ENCODE measurements at places on chromosomes 3 and 15.
A peak's percentile ranks its signal among the peaks of the same experiment; 100 is the strongest.

GRCh38 chr3:54511766-54512365 is 389.5 kb downstream of the CACNA2D3 start:
- DNase-seq: no peak

DNA sequence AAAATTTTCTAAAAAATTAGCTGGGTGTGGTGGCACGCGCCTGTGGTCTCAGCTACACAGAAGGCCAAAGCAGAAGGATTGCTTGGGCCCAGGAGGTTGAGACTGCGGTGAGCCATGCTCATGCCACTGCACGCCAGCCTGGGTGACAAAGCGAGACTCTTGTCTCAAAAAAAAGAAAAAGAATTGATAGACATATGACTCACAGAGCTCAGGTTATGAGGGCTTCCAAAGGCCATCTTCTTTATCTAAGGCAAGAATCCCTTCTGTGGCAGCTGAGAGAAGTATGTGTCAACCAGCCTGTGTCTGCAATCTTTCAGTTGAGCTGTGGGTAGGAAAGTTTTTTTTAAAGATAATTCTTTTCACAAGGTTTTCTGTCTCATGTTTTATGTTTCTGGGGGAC is 53.9 kb downstream of the MRPS25 start:
- DNase-seq: no peak

GRCh38 chr3:58394339-58394738 is 39.3 kb downstream of the PDHB start:
- no peak for DNase-seq

GRCh38 chr3:46934498-46935167 is 41.9 kb downstream of the CCDC12 start:
- DNase-seq: no peak

- peak; percentile 84 for DNase-seq
Observed at GRCh38 chr3:153284282-153284938, 122.4 kb downstream of the RAP2B start.

GRCh38 chr3:194298331-194299227 is 52.5 kb downstream of the CPN2 start:
- DNase-seq: peak; percentile 48

DNA sequence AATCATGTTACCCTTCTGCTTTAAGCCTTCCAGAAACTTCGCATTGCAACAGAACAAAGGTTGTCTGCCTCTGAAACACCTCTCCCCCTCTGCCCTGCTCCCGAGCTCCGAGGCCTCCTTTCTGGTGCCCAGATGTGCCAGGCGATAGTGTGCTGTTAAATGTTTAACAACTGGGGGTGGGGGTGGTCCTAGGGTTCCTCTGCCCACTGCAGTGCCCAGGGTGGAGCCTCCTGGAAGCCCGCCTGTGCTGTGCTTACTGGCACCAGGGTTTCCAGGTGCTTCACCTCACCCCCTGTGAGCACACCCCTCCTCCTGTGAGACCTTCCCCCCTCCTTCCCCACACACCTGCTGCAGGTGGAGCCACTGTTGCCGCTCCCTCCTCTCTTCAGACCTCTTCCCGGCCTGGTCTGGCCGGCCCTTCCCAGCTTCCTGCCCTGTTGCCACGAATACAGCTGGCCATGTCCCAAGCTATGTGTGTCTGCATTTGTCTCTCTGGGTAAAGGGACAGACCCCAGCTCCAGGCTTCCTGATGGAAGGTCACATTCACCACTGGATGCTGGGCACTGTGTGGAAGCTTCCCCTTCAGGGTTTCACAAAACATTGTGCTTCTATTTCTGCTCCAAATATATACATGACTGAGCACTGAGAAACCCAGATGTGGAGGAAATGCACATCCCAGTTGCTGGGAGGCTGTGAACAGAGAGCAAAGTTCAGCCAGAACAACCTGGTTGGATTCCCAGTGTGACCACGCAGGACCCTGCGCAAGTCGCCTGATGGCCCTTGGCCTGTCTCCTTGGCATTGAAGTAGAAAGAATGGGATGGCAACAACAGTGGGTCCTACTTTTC is 37.2 kb downstream of the MGLL start:
- no peak for DNase-seq

- no peak for DNase-seq
Observed at GRCh38 chr3:129001806-129002572, 885 bp downstream of the EFCC1 start.

GRCh38 chr3:66415867-66416428 is 84.9 kb downstream of the LRIG1 start:
- DNase-seq: no peak

DNA sequence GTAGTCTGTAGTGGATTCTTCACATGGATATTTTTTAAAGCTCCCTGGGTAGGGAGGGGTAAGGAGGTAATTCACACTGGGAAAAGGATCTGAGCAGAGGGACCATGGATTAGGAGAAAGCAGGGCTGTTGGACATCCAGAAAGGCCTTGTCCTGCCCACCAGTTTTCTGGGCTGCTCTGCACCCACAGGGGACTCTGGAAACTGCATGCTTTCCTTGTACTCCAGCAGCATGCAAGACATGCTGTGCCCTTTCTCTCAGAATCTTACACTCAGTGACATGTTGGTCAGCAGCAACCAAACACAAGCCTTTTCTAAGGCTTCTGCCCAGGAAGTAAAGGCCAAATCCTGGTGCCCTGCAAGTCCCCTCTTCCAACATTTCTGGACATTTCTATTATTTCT is 2.5 kb upstream of the FBN1 start:
- no peak for DNase-seq

GRCh38 chr3:186653984-186654383 is 11.8 kb upstream of the HRG start:
- DNase-seq: no peak

DNA sequence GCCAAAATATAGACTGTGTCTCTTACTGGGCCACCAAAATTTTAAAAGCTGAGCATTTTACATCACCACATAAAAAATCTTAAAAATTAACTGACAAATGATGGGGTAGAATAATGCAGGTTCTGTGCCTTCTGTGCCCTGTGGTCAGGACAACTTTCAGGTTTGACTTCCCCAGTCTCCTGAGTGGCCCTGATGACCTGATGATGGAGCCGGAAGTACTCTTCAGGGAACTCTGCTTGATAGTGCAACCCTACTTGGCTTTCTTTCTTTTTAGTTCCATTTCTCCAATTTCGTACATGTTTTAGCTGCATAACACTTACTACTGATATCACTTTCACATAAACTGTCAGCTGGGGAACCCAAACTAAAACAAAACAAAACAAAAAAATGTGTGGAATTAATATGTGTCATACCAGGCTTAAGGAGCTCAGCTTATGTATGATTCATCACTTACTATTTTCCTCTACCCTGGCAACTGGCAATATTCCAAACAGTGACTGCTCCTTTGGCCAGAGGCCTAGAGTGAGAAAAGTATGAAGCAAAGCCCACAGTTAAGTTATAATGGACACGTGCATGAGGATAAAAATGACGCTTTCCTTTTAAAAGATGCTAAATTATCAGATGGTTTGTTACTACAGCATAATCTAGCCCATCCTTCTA is 194.3 kb downstream of the BCHE start:
- no peak for DNase-seq

- DNase-seq: no peak
Observed at GRCh38 chr3:42980209-42980608, 1.1 kb downstream of the GASK1A start.

- no peak for DNase-seq
Observed at GRCh38 chr15:63724760-63725159, 109.0 kb downstream of the HERC1 start.

DNA sequence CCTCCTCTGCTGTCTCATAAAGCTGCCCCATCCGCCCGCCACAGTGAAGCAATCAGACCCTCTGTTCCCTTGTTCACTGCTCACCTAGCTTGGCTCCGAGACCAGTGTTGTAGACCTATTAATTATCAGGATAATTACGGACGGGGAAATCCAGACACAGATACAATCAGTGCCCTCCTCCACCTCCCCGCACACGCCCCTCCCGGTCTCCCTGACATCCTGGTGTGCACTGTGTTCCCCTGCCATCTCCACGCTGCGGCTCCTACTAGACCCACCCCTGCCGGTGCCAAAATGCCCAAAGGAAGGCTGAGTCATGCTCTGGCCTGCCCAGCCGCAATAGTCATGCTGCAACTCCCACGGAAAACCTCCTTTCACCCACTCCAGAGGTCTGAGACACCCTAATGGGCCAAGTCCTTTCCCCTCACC is 277.3 kb upstream of the TLE3 start:
- DNase-seq: peak; percentile 70

GRCh38 chr15:94110476-94111130 is 120.8 kb upstream of the MCTP2 start:
- no peak for DNase-seq

- no peak for DNase-seq
Observed at GRCh38 chr3:186181901-186182300, 73.0 kb upstream of the ETV5 start.

- DNase-seq: no peak
Observed at GRCh38 chr15:38308797-38309196, 56.2 kb downstream of the SPRED1 start.

DNA sequence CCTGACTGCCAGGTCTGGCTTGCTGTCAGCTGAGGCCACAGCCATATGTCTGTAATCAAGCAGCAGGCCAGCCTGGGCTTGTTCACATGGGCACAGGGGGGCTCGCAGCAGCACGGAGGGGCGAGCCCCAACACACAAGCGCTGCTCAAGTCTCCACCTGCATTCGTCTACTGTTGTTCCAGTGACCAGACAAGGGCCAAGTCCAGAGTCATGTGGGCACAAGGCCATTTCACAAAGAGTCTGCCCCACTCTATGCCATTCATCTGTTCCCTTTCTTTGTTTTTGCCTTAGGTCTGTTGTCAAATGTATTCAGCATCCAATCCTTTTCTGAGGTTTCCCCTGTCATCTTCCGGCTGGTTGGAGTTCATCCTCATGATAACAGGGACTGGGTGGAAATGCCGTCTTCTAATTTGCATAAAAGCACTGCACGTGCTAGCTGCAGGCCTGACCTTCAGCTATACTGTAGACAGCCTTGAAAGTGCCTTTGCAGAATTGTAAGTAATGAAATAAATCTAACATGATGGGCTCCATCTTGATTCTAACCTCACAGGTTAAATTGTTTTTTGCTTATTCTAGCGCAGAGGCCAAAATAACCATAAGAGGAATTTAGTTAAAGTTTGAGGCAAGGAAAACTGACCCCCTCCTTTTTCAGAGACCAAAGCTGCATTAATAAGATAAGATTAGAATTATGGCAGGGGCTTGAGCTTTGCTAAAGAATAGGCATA is 28.6 kb upstream of the KBTBD12 start:
- no peak for DNase-seq

- no peak for DNase-seq
Observed at GRCh38 chr3:78856164-78856563, 911.6 kb downstream of the ROBO1 start.

GRCh38 chr3:58478781-58479180 is 13.1 kb upstream of the KCTD6 start:
- no peak for DNase-seq

DNA sequence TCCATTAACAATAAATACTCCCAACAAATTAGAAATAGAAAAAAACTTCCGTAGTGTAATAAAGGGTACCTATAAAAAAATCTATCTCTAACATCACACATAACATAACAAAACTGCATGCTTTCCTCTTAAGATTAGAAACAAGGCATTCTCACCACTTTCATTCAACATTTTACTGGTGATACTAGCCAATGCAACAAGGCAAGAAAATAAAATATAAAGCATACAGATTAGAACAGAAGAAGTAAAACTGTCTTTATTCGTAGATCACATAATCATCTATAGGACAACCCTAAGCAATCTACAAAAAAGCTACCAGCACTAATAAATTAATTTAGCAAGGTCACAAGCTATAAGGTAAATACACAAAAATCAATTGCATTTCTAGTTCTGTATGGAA is 107.1 kb downstream of the PLD1 start:
- no peak for DNase-seq

DNA sequence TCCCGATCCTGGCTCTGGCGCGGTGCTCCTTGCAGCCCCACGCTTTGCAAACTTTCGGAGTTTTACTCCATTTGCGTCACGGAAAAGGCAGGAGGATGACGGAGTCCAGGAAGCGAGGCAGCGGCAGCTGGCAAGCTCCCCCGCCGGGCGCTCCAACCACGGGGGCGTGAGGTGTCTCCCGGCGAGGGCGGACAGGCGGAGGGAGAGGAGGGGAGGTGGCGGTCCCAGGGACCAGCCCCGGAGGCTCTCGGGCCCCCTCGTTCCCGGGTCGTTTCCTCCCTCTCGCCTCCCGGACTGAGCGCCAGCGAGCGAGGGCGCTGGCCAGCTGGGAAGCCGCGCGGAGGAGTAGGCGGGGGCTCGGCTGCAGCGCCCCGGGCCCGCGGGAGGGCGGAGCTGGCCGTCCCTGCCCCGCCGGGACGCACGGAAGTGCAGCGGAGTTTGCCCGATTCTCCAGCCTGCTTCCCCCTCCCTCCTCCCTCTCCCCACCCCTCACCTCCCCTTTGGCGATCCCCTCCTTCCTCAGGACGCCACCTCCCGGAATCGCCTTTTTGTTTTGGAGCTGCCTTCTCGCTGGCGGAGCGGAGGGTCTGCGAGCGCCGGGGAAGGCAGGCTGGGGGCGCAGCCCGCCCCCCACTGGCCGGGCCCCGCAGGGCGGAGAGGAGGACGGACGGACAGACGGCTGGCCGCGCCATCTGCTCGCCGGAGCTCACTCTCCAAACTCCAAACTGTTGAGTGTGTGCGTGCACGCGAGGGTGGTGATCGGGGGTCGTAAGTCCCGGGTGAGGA is at the start of gene SNX33:
Gene SNX33, plus strand, starts transcription at position 543 of the 786 bp plus-strand sequence. CDS start 1,191 bp downstream, outside the sequence.
- peak; percentile 89 for DNase-seq

- no peak for DNase-seq
Observed at GRCh38 chr15:80384432-80384831, 19.8 kb upstream of the ARNT2 start.

DNA sequence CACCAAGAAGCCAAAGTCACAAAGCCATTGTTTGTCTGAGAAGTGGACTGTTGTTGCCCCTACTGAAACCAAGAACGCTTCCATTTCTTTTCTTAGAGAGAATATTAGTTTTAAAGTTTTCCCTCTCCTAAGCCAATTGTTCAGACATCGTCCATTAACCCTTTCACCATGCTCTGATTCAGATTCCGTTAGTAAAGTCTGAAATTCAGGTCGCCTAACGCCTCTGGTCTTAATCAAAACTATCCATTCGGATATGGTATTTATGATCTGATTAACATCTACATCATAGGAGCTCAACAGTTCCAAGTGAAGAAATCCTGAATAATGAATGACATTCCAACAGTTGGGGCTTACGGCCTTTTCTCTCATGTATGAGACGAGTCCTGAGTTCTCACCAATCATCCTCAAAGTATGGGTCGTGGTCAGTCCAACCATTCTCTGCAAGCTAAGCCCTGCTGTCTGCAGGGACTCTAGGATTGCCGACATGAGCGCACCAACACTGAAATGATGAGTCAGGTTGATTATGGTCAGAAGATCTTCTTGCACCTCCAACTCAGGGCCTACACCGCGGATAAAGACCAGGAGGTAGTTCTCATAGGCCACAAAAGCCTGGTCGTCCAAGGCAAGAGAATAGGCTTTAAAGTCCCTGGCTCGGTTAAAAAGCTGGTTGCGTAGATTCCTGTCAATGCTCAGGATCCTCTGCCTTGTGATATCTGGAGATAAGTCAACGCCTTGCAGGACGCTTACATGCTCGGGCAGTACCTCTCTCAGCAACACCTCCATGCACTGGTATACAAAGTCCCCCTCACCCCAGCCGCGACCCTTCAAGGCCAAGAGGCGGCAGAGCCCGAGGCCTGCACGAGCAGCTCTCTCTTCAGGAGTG is 767 bp downstream of the EPM2AIP1 start:
- peak; percentile 62 for DNase-seq

GRCh38 chr3:78140274-78140673 is 1100.4 kb downstream of the ROBO2 start:
- no peak for DNase-seq

- DNase-seq: no peak
Observed at GRCh38 chr3:57682284-57682683, 10.6 kb downstream of the DENND6A start.
